Liver (tissue), 10 donors: ENCODE measurements at places on chromosomes 2 and 18. TPM values are rescaled to one million over a fixed set of nuclear protein-coding genes. Genes with fewer than 3 reads are reported as not detected.

The DSG3 gene
- total RNA-seq, result not detected

The L3MBTL4 gene
- total RNA-seq, result 5.5 TPM

The RBM45 gene
- total RNA-seq, result 6.6 TPM

The CLHC1 gene
- total RNA-seq, result 4.9 TPM

The LIMS2 gene
- total RNA-seq, result 1.4 TPM

- H3K4me3 ChIP-seq, result no peak overlapping the region
- no peak overlapping the region for H3K27ac ChIP-seq
- no peaks in the 10 kb centered on the region for H3K36me3 ChIP-seq
- H3K27me3 ChIP-seq, result no peaks in the 10 kb centered on the region
- peak; percentile 43 for DNase-seq
These were observed 183.4 kb downstream of the MYO3B start for GRCh38 chr2:170361090-170361936.

DNA sequence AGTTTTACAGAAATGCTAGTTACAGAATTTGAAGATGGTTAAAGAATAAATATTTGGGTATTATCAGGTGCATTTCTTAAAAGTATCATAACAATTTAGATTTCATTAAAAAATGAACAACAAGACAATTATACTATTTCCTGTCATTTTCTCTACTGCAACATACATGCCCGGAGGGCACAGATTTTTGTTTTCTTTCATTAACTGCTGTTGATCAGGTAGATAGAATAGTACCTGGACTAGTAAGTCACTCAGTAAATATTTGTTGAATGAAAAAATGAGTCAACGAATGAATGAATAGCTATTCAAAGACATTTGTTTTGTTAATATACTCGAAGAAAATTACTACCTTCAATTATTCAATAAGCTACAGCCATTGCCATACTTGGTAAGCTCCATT is 531.2 kb upstream of the VRK2 start:
- no peak overlapping the region for H3K4me3 ChIP-seq
- no peaks in the 10 kb centered on the region for H3K36me3 ChIP-seq
- peaks cover 3% of the 10 kb centered on the region for H3K4me1 ChIP-seq

- no peaks in the 10 kb centered on the region for H3K36me3 ChIP-seq
- DNase-seq, result peak; percentile 66
- peaks cover 4% of the 10 kb centered on the region for H3K4me1 ChIP-seq
- no peak overlapping the region for H3K4me3 ChIP-seq
- H3K27ac ChIP-seq, result peak overlapping the region; percentile 30
These were observed 284.5 kb downstream of the PRKCE start for GRCh38 chr2:45935791-45936622.

DNA sequence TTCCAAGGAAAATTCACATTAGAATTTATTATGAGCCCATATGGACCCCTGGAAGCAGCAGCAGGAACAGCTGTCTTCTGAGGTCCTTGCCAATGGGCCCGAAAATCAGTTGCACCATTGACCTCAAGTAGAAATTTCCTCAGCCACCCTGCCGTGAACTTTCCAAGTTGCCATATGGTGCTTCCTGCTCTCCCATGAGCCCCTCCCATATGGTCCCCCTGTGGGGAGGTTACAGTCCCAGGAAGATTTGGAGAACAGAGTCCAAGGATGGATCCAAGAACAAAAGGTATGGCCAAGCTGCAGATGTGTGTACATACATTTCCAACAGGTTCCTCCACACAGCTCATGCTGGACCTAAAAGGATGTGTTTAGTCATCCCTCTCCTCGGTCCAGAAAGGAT is 34.6 kb downstream of the DIPK1C start:
- no peak overlapping the region for H3K4me3 ChIP-seq
- DNase-seq, result no peak
- no peak overlapping the region for H3K27ac ChIP-seq

- DNase-seq, result no peak
- no peak overlapping the region for H3K27ac ChIP-seq
- no peaks in the 10 kb centered on the region for H3K36me3 ChIP-seq
- H3K4me1 ChIP-seq, result no peaks in the 10 kb centered on the region
These were observed 71.7 kb upstream of the MYO3B start for GRCh38 chr2:170106102-170106840.

- H3K27me3 ChIP-seq, result peaks cover 10% of the 10 kb centered on the region
- no peak overlapping the region for H3K27ac ChIP-seq
- H3K4me1 ChIP-seq, result peaks cover 7% of the 10 kb centered on the region
- no peaks in the 10 kb centered on the region for H3K36me3 ChIP-seq
These were observed 753 bp upstream of the HOXD3 start for GRCh38 chr2:176156301-176156806.

DNA sequence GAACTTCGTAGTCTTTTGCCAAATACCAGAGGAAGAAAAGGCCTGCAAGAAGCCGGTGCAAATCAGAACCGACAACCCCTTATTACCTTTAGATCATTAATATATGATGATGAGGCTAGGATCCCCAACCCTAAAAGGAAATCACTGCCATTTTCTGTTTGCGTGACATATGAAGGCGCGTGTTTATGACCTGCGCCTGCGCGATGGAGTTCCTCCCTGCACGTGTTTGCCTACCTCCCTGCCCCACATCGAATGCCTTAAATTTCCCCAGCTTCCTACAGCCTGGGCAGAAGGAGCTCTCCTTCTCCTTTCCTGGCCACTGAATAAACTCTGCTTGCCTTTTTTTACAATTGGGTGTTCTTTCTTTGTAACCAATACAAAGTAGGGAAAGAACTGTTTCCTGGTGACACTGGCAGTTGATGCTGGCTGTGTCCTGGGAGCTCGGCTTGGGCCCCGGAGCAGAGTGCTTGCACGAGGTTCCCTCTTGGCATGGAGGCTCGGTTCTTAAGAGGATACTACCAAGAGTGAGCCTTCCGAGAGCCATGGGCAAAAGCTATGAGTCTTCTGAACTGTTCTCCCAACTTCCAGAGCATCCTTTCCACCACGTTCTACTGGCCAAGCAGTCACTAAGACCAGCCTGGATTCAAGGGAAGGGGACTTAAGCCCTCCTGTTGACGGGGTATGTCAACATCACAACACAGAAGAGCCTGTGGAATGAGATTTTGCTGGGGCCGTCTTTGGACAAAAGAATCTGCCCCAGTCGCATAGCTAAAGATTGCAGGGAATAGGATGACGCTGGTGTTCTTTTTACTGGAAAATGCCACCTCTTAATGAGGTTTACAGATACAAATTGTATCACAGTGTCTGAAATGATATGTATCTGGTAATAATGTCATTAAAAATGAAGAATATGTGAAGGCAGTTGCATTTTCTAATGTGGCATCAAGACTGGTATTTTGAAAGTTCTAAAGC is 179.8 kb downstream of the SH3BP4 start:
- no peaks in the 10 kb centered on the region for H3K36me3 ChIP-seq
- no peaks in the 10 kb centered on the region for H3K27me3 ChIP-seq
- no peak for DNase-seq
- no peak overlapping the region for H3K27ac ChIP-seq

GRCh38 chr2:143689541-143689940 is 560.3 kb downstream of the ARHGAP15 start:
- H3K4me3 ChIP-seq, result no peak overlapping the region
- DNase-seq, result no peak
- no peaks in the 10 kb centered on the region for H3K36me3 ChIP-seq
- no peak overlapping the region for H3K27ac ChIP-seq
- peaks cover 2% of the 10 kb centered on the region for H3K27me3 ChIP-seq
- H3K4me1 ChIP-seq, result no peaks in the 10 kb centered on the region

DNA sequence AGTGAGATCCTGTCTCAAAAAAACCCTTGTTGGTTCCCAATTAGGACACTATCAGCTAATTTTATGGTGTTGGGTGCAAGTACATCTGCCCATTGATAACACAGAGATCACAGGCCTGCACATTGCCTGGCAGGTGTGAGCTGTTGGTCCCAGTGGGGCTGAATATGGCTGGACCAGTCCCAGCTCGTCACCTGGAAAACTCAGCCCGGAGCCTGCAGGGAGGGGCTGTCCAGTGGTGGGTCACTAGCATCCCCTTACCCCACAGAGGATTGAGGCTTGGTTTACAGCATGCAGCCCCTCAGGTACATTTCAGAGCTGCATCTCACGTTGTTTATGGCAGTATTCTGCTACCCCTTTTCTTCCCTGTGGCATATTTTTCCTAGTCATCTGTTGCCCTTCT is 40.8 kb upstream of the CHMP1B start:
- no peak for DNase-seq
- H3K36me3 ChIP-seq, result no peaks in the 10 kb centered on the region
- H3K4me3 ChIP-seq, result no peak overlapping the region
- no peaks in the 10 kb centered on the region for H3K4me1 ChIP-seq

GRCh38 chr2:68396093-68396492 is 31.0 kb downstream of the PLEK start:
- DNase-seq, result no peak
- H3K27me3 ChIP-seq, result no peaks in the 10 kb centered on the region
- no peak overlapping the region for H3K27ac ChIP-seq
- H3K36me3 ChIP-seq, result no peaks in the 10 kb centered on the region
- H3K4me3 ChIP-seq, result no peak overlapping the region

DNA sequence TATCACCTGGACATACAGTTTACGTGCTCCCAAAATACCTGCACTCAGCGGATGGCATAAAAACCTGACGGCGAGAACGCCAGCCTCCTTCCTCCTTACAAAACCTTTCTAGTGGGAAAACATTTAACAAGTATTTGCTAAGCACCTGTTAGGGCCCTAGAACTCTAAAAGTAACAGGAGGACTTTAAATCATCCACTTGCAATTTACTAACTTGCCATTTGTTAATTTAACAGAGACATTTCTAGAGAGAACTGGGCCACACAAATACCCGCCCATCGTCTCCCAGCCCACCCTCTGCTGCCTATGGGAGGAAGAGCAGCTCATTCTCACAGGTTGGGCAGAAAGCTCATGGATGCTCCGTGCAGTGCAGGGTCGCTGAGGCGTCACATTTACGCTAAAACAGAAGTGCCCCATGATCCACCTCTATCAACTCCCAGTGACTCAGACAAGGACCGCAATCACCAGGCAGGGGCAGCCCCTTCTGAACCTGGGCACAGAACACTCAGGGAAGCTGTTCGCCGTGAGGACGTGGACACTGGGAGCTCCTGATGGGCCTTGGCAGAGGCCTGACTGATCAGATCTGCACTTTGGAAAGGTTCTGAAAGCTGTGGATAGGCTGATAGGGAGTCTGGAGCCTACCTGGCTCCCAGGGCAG is 106.9 kb downstream of the HDAC4 start:
- peaks cover 54% of the 10 kb centered on the region for H3K4me1 ChIP-seq
- no peaks in the 10 kb centered on the region for H3K36me3 ChIP-seq
- DNase-seq, result no peak
- H3K4me3 ChIP-seq, result no peak overlapping the region
- H3K27ac ChIP-seq, result no peak overlapping the region

GRCh38 chr2:72926811-72927465 is 9.6 kb downstream of the EMX1 start:
- DNase-seq, result no peak
- peaks cover 15% of the 10 kb centered on the region for H3K27me3 ChIP-seq
- no peaks in the 10 kb centered on the region for H3K36me3 ChIP-seq

DNA sequence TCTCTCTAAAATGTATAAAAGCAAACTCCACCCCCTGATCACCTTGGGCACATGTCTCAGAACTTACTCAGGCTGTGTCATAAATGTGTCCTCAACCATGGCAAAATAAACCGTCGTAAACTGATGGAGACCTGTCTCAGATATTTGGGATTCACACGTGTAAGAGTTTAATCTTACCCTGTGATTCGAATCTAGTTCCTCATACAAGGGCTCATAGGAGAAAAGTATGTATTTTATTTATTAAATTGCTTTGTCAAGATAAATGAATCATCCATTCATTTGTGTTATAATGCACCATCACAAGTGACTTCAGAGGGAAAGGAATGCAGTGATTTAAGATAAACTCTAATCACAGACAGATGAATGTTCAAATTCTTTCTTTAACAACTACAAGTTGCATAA is 712.5 kb upstream of the LRATD1 start:
- H3K27me3 ChIP-seq, result no peaks in the 10 kb centered on the region
- no peak for DNase-seq
- H3K36me3 ChIP-seq, result no peaks in the 10 kb centered on the region
- H3K4me3 ChIP-seq, result no peak overlapping the region
- H3K27ac ChIP-seq, result no peak overlapping the region
